ENCODE measurements at places on chromosomes 4 and X.

DNA sequence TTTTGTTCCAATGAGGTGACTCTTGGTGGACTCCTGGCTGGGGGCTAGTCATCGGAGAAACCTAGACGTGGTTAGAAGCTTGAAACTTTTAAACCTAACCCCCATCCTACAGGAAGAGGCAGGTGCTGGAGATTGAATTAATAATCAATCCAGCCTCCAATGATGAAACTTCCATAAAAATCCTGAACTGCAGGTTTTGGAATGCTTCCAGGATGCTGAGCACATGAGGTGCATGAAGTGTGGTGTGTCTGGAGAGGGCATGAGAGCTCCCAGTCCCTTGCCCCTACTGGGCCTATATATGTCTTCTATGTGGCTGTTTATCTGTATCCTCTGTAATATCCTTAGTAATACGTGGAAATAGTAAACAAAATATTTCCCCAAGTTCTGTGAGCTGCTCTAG lies 90.7 kb upstream of the PDHA2 start:
- DNase-seq = no peak

- no peak for DNase-seq
These were observed 177.1 kb downstream of the NHS start for GRCh38 chrX:17552044-17552650.

GRCh38 chrX:129116676-129117470 lies 406.4 kb downstream of the SMARCA1 start:
- no peak for DNase-seq

GRCh38 chrX:15758140-15758539 lies 20.1 kb downstream of the CA5B start:
- no peak for DNase-seq

DNA sequence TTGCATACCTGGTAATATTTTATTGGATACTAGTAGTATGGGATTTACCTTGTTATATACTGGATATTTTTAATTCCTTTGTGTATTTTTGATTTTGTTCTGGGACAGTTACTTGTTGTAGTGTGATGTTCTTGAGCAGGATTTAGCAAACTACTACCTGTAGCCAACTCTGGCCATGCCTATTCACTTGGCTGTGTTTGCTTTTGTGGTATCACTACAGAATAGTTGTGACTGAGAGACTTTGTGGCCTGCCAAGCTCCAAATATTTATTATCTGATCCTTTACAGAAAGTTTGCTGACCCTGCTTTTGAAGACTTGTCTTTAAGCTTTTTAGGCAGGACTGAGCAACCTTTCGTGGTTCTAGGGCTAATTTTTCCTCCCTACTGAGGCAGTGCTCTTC lies 17.8 kb downstream of the ZCCHC4 start:
- no peak for DNase-seq

DNA sequence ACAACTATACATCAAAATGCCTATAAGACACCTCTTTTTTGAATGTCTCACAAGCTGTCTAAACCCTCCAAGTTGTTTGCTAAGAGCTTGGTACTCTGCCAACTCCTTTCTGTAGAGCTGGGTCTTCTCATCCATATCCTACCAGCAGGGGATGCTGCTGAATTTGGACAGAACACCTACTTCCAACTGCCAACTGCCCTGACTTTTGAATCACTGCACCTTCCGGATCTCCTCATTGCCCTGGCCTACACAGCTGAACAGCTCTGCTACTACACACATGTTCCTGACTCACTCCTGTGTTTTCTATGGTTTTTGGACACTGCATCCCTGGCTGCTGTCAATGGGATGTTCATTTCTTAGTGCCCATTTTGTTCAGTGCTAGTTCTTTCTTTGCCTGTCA lies 18.7 kb downstream of the FAM184B start:
- no peak for DNase-seq

- peak; percentile 44 for DNase-seq
These were observed 215.5 kb downstream of the APBB2 start for GRCh38 chr4:40998675-40999358.

GRCh38 chr4:164134388-164134787 lies 619.5 kb upstream of the SMIM31 start:
- DNase-seq = no peak

GRCh38 chr4:55671667-55672066 lies 35.6 kb upstream of the NMU start:
- no peak for DNase-seq

- DNase-seq = no peak
These were observed 209.1 kb upstream of the JADE1 start for GRCh38 chr4:128600410-128600809.

DNA sequence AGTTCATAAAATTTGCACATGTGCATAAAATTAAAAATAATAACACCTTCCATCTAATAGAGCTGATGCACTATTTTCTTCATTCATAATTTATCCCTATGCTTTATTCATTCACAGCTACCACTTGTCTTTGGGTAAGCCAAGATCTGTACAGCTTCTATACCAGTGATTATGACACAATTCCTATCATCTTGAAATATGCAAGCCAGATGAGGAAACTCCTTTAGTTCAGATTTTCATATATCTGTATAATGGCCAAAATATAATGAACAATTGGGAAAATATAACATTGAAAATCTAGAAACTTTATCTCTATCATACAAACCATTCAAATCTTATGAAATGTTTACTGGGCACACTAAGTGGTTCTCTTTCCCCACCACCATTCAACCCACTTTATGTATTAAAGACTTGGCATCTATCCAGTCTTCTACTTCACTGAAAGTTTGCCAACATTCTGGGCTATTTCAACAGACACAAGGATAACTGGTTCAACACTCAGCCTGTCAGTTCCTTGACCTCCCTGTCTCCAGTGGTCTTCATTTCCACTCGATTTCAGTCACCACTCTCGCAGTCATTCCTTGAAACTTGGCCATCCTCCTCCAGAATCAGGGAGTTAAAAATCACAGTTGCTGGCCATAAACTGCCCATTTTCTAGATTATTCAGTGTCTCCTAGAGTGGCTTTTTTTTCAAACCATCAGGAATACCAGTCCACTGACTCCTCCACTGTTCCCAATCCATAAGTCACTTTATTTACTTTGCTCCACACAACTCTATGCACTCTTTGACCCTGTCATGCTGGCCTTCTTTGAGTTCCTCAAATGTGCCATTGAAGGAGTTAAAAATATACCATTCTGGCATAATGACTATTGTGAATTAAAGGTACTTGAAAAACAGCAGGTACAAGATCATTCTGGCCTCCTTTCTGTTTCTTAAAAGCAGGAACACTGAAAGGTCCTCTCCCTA lies 85.5 kb downstream of the CAMK2D start:
- DNase-seq = no peak

DNA sequence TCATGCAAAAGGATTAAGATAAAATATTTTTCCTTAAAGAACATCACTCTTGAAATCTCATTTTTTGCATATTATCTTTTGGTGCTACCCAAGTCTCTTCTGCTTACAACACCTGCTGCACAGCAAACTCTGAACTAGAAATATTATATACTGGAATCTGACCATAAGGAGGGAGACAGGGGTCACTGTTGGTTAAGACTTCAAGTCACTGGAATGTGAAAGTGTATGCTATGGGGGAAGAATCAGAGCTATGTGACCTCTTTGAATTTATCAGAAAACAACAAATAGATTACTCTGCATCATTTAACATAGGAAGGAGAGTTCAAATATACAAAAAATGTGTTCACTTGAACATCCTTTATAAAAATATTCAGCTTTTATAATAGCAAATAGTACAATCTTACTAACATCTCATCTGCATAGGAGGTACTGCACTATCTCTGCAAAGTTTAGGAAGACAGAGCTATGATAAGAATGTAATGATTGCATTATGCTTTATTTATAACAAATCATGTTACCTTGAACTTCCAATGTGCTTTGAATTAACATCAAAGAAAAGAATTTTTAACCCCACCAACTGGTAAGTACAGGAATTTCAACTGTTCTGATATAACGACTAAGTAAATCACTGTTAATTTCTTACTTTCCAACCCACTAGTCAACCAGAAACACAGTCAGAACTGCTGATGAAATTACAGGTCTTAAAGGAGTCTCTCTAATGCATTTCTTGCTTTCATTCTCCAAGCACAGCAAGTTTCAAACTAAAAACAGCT lies 69.8 kb downstream of the ZNF827 start:
- no peak for DNase-seq

DNA sequence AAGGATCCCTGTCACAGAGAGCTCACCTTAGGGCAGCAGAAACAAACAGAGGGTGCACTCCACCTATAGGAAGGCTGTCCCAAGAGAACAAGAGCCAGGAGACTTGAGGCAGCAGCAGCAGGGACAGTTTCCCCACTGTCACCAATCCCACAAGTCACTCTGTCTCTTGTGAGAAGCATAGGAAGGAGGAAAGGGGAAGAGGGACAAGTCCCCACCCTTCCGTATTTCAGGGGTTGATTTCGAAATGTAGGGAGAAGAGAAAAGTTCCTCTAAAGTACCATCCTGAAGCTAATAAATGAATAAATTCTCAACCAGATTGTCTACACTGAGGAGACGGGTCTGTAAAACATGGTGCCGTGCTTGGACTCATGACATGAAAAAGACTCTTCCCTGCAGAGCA lies 9.5 kb upstream of the TLR8 start:
- DNase-seq = no peak

- no peak for DNase-seq
These were observed 6.0 kb upstream of the HPGDS start for GRCh38 chr4:94348666-94349065.

- no peak for DNase-seq
These were observed 345.9 kb downstream of the SLC7A11 start for GRCh38 chr4:137896221-137896737.

DNA sequence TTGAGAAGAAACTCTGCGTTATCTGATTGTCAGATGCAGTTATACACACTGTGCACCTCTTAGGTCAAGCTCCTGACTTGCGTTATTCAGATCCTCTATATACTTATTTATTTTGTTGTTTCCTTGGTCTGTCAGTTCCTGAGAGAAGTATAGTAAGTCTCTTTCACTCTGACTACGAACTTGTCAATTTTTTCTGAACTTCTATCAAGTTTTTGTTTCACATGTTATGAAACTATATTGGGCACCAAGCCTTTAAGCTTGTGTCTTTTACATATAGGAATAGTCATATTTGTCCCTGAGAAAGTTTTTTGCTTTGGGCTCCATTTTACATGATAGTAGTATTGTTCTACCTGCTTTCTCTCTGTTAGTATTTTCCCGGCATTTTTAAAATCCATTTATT lies 31.7 kb downstream of the ZNF275 start:
- no peak for DNase-seq

DNA sequence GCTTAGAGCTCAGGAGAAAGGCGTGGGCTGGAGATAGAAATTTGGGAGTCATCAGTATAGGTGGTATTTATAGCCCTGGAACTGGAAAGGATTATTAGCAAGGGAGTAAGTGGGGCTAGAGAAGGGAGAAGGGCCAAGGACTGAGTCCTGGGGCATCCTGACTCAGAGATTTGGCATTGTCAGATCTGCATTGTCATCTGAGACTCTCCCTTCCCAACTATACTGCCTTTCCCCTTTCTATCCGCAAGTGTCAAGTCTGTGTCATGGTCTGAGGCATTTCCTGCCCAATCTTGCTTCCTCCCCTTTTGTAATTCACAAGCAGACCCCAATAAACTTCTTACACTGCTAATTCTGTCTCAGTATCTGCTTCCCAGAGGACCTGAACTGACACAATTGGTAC lies 24.4 kb upstream of the SLC25A43 start:
- DNase-seq = no peak

DNA sequence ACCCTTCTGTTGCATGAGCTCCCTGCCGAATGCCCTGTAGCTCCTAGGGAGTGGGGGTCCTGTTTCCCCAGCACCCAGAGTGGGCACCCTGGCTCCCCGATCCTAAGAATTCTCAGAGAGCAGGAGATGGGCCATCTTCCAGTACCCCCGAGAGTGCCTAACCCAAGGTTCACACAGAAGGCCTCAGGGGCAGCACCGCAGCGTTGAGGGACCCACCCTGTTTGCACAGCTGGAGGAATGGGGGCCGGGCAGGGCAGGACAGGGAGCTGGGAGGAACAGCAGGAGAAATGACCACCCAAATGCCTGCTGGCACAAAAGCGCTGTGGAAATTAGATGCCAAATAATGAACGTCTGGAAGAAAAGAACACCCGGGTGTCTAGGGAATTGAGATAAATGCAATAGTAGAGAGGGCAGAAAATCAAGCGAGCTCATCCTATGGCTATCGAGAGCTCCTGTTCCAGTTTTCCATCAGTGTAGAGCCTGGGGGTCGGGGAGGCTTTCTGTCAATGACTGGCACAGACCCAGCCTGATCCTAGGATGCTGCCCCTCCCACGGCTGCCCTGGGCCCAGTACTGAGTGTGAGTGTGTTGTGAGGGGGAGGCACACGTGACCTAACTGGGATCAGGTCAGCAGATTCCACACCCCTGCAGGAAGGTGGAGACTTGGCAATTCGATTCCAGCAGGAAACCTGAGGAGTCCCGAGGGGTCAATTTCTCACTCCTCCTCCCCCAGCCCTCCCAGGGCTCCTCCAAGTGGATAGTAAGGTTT lies 25.7 kb downstream of the SEPTIN6 start:
- no peak for DNase-seq

DNA sequence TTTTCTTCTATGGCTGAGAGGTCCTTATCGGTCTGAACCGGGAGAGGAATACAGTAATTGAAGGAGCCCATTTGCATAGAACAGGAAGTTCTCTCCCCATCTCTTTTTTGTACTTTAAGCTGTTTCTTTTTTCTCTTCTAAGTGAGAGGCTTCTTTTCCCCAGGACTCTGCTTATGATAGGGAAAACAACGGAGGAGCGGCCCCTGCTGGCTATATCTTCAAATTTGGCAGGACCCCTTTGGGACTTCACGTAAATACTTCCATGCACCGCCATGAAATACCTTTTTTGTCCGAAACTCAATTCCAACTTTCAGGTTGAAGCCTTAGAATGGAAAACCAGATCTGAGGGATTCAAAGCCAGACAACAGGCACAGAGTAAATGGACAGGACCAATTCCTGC lies 1153.0 kb upstream of the INTU start:
- DNase-seq = no peak

DNA sequence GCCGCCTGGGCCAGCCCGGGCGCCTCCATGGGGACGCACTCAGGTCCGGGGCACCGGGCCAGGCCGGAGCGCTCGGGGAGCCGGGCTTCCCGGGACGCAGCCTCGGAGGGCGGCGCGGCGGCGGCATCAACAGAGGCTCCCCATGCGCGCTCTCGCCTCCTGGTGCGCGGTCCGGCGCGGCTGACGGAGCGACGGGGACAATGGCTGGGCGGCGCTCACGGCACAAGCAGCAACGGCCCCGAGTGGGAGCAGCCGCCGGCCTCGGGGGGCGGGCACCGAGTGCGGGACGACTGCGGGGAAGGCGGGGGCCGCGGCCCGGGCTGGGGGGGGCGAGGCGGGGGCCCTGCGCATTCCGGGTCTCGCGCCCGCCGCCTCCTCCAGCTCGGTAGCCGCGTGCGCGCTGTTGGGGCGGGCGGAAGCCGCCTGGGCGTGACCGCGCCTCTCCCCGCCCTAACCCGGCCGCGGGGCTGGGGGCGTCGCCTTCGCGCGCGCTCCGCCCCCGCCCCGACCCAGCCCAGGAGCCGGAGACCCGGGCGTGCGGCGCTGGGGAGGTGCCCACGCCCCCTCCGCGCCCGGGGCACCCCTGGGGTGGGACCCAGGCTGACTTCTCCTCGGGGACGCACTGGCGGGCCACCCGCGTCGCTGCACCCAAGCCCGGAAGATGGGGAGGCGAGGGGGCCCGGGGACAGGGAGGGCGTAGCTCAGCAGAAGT lies at the start of gene PRKX:
Gene PRKX (minus strand): TSS at position 425 of the 712 bp plus-strand sequence. CDS start 396 bp downstream, at position 29.
- peak; percentile 78 for DNase-seq

GRCh38 chr4:41120297-41121217 lies 93.8 kb downstream of the APBB2 start:
- DNase-seq = peak; percentile 45

- DNase-seq = no peak
These were observed 39.0 kb upstream of the PROM1 start for GRCh38 chr4:16122784-16123183.
